ENCODE measurements at places on chromosomes 1 and 21. TPM values are rescaled to one million over a fixed set of nuclear protein-coding genes. Genes with fewer than 3 reads are reported as not detected.

GRCh38 chr21:44498280-44499210 lies 41.5 kb downstream of the KRTAP10-1 start:
- no peak for DNase-seq

DNA sequence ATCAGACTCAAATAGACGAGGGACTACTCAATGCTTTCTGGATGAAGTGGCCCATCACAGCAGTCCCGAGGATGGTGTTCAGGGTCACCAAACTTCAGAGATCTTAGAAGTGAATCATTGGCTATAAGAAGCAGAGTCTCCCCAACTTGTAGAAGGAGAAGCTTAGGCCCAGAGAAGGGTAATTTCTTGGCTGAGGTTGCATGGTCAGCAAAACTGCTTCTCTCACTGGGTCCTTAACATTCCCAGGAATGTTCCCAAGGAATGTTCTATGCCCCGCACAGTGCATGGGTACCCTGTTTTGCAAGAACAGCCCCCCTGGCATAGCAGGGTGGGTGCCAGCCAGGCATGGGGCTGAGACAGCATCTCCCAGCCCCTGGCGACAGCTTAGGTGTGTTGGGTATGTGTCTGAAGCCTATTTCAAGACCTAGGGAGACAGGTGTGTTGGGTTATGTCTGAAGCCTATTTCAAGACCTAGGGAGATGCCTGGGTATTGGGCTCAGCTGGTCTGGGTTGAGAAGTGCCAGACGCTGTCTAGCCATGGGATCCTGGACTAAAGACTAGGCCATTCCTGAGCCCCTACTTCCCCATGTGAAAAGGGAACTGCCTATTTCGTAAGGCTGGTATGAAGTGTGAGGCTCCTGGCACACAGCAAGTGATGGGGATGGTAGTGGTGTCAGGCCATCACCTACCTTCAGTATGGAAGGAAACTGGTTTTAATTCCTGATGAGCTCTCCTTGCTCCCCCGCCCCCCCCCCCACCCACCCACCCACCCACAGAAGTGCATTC lies 26.1 kb downstream of the PADI6 start:
- DNase-seq, result no peak

GRCh38 chr1:201888282-201889089 lies at the start of gene SHISA4:
SHISA4 (plus strand) TSS chr1:201888898; CDS start chr1:201888995, 97 bp downstream.
- DNase-seq, result no peak

GRCh38 chr1:152108882-152109222 lies 6.4 kb downstream of the TCHH start:
- no peak for DNase-seq

BEND5 gene
- total RNA-seq, result 1.4 TPM

OVAAL gene
- total RNA-seq, result not detected

- DNase-seq, result no peak
These were observed 10.1 kb upstream of the SERTAD4 start for GRCh38 chr1:210222340-210223006.

GRCh38 chr21:41213021-41213420 lies 45.1 kb downstream of the BACE2 start:
- DNase-seq, result no peak

DNA sequence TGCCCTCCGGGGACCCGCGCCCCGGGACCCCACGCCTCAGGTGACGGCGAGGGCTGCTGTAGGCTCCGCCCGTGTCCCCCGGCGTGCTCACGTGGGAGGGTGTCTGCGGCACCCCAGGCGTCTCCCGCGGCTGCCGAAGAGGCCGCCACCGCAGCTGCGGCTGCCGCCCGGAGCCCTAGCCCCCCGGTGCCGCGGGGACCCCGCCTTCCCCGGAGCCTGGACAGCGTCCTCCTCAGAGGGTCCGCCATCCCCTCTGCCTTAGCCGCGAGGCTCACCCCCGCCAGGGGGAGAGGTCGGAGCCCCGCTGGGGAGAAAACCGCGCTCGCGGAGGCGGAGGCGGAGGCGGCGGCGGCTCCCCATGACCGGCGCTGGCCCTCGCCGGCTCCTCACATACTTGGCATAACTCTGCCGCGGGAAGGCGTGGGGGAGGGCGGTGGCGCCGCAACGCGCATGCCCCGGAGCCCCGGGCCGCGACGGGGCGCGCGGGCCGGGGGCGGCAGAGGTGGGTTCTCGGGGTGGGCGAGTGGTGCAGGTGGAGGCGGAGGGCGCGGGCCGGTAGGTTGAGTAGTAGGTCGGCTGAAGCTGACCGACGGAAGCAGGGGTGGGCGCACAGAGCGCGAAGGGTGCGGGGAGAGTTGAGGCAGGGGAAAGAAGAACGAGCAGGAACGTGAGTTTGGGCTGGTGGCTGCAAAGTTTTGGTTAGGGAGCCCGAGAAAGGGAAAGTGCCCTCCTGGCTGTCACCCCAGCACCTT lies 700 bp upstream of the SYDE2 start:
- DNase-seq, result peak; percentile 58

DNA sequence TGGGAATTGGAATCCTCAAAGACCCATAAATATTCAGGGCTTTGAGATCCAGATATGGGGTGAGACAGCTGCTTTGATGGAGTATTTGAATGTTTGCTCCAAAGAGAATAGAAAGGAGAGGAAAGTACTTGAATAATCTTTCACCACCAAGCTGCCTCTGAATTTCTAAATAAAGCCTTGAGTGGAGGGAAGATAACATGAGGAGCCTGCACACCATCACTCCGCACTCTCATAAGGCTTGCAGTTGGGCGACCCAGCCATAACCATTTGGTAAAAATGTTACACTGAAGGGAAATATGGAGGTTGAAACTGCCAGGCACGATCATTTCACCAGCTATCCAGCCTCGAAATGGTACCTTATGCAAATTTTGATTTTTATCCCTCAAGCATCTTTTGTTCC lies 38.4 kb downstream of the VCAM1 start:
- DNase-seq, result no peak

DNA sequence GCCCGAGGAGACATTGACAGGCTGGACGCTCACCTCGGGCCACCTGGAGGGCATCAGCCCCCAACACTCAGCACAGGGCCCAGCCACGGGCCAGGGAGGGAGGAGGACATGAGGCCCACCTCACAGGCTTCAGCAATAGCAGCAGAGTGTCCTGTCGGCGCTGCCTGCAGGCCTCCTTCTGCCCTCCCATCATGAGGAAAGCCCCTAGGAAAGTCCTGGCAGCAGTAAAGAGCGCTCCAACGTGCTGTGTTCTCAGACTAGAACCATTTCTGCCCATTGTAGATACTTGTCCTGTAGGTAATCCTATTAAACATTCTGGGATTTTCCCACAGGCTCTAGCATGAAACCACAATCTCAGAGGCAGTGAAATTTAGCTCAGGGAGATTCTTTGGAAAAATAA lies 62.0 kb upstream of the GALNT2 start:
- no peak for DNase-seq

- peak; percentile 51 for DNase-seq
These were observed 26.1 kb downstream of the MAN1C1 start for GRCh38 chr1:25642574-25643108.

- no peak for DNase-seq
These were observed 126.4 kb downstream of the PTPRU start for GRCh38 chr1:29362764-29363163.

ABCG1 gene
- 1.7 TPM for total RNA-seq

SLC35F3 gene
- total RNA-seq, result 0.76 TPM

- DNase-seq, result no peak
These were observed 15.2 kb downstream of the KIF1B start for GRCh38 chr1:10225573-10225972.

DNA sequence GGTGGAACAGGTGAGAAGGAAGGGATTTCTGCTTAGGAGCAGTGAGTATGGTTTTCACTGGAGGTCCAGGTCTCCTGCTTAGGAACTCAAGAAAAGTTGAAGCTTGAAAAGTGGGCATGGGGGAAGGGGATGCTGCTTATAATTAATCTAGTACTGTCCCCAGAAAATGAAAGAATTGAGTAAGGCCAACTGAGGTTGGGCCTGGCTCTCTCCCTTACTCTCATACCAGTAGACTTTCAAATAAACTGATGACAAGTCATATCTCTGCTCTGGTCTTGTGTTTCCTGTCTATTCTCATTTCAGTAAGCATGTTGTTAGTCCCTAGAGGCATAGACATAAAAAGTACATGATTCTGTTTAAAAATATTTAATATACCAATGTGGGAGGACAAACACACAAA lies 26.4 kb downstream of the CD48 start:
- no peak for DNase-seq

DNA sequence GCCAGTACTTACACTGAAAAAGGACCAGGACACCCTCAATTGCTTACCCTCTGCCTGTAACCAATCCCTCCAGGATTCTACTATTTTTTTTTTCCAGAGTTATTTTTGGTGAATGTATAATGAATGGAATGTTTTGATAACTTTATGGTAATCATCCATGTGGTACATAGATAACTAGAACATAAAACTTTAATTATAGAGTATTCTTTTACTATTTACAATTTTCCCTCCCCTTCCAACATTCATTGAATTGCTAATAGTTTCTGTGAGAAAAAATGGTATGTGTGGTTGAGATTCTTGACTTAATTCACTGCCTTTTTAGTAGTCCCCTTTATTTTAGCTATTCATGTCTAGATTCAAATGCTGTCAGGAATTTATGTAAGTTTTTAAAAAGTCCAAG lies 164.6 kb downstream of the CYYR1 start:
- DNase-seq, result no peak

SMPDL3B gene
- 0.43 TPM for total RNA-seq

SHISA4 gene
- total RNA-seq, result 0.40 TPM

TSSK3 gene
- total RNA-seq, result 0.98 TPM
